Cerebellar nuclear complex (tissue), 1 donor: ENCODE measurements at places on chromosomes 4 and X.

DNA sequence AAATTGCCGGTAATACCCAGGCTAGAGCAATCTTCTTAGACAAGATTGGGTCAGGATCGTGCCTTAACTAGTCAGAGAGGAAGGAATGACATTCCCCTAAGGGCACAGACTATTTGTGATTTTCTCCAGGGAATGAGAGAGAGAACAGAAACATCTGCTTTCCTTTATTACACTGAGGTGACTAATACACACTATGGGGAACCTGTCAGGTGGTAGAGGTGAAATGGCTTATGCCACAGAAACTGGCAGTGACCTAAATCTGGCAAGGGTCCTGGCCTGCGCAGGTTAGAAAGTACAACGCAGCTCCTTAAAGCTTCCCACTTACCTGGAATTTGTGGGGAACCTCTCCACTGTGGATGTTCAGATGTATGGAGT is 16.6 kb upstream of the HPGD start:
- DNase-seq = no peak

- no peak for DNase-seq
Observed at GRCh38 chr4:6943012-6943884, 33.6 kb downstream of the TBC1D14 start.

- no peak for DNase-seq
Observed at GRCh38 chrX:42460706-42461105, 317.3 kb downstream of the PPP1R2C start.

GRCh38 chr4:39032218-39033085 is at the start of gene TMEM156:
Gene TMEM156 (minus strand): TSS chr4:39032409. CDS start chr4:39032313, 96 bp downstream.
- no peak for DNase-seq

DNA sequence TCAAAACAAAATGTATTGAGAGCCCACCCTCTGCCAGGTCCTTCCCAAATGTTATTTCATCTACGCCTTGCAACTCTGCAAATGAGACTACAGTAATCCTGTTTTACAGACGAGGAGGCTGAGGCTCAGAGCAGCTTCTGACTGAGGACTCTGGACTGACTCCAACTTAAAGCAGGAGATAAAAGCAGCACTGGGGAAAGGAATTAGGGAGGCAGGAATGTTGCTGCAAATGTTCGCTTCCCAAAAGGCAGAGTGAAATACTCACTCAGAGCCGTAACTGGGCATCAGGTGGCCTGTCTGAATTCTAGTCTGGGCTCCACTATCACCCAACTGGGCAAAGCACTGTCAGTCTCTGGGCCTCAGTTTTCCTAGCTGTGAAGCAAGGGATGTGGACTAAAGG is 94.7 kb upstream of the SRD5A3 start:
- no peak for DNase-seq

- DNase-seq = no peak
Observed at GRCh38 chrX:21155916-21156315, 218.3 kb upstream of the CNKSR2 start.

- no peak for DNase-seq
Observed at GRCh38 chr4:167117273-167117672, 117.0 kb downstream of the SPOCK3 start.

DNA sequence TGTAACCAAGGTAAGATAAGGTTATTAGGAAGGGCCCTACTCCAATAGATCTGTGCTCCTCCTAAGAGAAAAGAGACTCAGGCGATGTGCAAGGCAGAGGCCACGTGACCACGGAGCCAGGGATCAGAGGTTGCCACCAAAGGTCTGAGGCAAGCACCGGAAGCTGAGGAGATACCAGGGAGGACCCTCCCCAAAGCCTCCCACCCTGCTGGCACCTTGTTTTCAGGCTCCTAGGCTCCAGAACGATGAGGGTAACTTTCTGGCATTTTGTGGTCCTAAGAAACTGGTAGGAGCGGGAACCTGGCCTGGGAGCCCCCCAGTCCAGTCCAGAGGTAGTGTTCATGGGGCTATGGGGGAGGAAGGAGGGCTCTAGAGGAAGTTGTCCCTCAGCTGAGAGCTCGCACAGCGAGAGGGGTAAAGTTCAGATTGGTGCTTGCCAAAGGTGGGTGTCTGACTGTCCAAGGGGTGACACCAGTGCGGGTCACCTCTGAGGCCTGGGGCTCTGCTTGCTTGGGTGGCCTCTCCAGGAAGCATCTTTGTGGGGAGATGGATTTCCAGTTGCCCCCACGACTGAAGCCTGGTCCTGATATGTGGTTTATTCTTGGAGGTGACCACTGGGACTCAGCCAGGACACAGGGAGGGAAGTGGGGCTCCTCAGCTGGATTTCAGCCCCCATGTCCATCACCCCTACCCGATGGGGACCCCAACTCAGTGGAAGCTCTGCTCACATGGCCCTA is 7.5 kb upstream of the LETM1 start:
- DNase-seq = no peak

- no peak for DNase-seq
Observed at GRCh38 chr4:72959411-72959810, 110.1 kb downstream of the COX18 start.

- DNase-seq = no peak
Observed at GRCh38 chrX:46739736-46740135, 19.2 kb downstream of the SLC9A7 start.

DNA sequence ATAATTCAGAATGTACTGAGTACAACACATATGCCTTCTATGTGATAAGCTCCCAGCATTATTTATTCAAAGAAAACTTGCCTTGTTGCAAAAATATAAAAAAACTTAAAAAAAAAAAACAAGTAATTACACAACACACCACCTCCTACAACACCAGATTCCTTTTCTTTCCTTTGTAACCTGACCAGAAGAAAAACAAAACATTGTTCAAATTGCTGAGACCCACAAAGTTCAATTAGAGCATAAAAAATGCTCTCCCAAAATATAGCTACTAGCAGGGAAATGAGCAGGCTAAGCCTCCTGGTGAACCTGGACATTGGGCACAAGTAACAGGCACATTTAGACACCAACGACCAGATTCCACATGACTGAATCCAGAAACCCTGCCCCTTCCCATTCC is 38.3 kb downstream of the MECP2 start:
- no peak for DNase-seq

DNA sequence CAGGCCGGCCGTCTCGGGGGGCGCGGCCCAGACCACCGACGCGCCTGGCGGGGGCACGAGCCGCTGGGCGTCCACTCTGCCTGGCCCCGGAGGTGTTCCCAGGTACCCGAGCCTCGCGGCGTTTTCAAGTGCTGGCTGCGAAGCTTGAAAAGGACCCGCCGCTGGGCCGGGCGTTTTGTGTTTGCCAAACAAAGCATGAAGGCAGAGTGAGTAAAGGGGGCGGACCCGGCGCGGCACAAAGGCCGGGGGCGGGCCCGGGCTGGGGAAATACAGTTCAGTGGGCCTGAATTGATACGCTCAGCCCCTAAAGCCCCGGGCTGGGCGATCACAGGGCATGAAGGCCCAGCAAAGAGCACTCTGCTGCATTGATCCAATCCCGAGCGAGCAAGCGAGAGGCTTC is 65.4 kb downstream of the SOX3 start:
- DNase-seq = no peak

GRCh38 chrX:136784231-136784630 is 3.5 kb upstream of the ARHGEF6 start:
- DNase-seq = no peak

DNA sequence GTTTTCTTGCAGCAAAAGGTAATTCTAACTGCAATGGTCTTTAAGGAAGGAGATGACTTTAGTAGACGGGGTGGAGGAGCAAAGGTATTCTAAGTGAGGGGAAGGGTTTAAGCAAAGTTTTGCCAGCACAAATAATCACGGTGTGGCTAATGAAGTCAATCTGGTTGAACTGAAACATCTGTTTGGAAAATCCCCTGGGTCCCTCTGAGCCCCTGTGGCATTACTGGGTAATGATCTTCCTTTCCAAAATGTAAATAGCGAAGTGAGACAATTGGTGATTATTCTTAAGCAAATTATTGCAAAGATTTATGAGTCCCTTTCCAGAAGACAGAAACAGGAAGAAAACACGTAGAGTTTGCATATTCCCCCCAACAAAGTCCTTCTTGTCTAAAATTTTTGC is 47.2 kb downstream of the FGFBP1 start:
- DNase-seq = no peak

DNA sequence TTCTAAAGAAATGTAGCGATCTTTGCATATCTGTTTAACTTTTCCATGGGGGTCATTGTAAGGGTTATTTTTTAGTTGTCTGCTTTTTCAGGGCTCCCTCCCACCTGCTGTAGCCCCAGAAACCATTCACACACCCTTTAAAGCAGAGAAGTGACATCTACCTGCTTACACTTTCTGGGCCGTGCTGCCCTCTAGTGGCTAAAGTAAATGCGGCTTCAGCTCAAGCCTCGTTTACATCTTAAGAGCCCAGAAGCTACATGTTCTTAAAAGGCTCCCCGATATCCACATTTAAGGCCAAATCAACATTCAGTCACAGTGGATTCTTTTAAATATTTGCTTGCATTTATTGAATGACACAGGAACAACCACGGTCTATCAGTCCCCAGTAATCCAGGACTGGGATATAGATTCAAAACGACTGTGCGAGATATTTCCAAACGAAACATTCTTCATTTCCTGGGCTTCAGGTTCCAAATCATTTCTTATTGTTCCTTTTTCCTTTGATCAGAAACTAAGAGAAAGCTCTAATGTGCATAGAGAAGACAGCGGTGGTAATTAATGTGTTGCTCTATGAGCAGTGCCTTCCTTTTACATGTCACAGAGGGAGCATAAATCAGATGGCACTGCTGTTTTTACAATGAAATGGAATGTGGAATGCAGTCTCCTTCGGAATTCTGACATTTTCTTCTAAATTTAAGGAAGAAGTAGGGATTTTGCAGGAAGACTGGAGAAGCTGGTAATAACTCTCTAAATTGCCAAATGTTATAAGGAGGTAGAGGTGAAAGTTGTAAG is 119.9 kb downstream of the RASGEF1B start:
- no peak for DNase-seq

DNA sequence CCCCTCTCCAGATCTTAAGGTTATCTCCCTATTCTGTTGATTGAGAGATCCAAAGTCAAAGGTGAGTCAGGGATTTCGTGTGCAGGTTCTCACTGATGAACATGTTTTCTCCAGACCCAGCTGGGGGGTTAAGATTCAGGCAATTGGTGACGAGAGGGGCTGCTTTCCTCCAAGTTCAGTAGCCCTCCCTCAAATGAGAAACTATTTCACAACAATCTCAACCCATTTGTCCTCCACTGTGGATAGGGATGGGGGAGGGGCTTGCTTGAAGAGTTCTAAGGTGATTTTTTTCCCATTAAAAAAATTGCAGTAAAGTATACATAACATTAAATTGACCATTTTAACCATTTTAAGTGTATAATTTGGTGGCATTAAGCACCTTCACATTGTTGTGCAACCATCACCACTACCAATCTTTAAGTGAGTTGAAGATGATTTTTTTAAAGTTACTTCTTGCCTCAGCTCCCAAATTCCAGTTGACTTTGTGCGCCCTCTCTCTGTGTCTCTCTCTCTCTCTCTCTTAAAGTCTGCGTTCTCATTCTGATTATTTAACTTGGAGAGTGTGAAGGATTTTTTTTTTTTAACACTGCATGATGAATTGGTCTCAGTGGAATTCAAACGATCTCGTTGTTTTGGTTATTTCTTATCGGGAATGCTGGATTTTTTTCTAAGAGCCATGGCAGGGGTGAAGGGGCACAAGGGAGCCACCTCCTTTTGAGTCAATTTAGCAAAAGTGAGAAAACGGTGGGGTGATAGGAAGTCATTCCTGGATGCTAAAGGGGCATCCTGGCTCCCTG is 175.9 kb downstream of the SHROOM3 start:
- DNase-seq = no peak
